Stimulated activated CD8-positive, alpha-beta memory T cell treated with anti-CD3 and anti-CD28 coated beads, Interleukin-7, amount 100 ng/mL, for 24 hours (primary cell): ENCODE measurements at places on chromosomes 4 and X.

DNA sequence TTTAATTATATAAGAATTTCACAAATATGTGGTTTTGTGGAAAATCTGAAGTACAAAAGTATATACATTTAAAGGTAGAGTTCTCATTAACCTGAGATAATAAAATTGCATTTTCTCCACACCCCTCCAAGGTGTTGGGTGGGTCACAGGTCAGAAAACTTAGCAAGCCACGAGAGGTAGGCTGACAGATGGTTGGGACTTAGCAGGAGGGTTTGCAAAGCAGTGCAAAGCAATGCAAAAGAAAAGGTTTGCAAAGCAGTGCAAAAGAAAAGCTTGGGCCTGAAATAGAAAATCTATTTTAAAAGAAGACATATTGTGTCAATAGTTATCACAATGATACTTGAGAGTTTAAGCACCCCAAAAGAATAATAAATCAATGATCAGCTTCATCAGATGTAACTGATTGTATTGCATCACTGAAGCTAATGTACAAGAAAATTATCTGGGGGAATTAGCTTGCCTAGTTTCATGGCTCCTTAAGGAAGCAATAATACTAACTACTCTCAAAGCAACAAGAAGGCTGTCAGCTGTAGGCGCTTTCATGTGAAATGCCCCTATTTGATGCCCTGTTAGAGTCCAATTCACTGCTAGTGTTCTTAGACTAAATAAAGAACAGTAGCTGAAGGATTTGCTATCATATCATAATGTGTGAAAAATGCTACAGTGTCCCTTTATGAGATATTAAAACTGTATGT lies 319.5 kb downstream of the KCNIP4 start:
- no peak for DNase-seq

GRCh38 chr4:86959588-86960500 lies 25.0 kb downstream of the AFF1 start:
- no peak for DNase-seq

- DNase-seq: no peak
Measured at GRCh38 chrX:152850465-152850864, 19.6 kb downstream of the NSDHL start.

GRCh38 chr4:32574803-32575202 lies 1854.6 kb downstream of the PCDH7 start:
- DNase-seq: no peak

DNA sequence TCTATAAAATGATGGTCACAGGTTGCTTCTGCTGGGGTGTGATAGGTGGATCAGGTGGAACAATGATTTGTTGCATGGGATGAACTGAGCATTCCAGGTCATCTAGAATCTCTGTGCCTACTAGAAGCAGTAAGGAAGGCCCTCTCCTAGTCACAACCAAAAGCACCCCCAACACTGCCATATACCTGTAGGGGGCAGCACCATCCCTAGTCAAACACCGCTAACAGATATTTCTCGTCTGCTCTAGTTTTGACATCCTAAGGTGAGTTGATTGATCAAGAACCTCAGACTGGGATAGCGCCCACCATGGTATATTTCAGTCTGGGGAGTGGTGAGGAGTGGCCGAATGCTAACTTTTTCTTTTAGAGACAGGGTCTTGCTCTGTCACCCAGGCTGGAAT lies 160.2 kb downstream of the NHS start:
- DNase-seq: peak; percentile 4

- no peak for DNase-seq
Measured at GRCh38 chr4:9735515-9735914, 45.9 kb upstream of the DRD5 start.

DNA sequence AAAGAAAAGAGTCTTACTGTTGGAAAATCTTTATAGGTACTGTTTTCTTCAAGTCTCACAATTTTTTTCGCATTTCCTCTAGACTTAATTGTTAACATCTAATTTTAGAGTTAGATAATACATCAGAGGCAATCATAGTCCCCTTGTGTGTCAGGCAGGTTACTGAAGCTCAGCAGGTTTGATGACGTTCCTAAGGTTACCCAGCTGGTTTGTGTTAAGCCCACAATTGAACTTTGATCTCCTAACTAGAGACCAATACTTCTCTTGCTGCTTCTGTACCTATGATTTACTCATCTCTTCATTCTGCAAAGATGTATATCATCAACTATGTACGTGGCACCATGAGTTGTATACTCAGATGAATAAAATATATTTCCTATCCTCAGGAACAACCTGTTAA lies 131.6 kb upstream of the STIM2 start:
- DNase-seq: no peak

- DNase-seq: no peak
Measured at GRCh38 chrX:26845056-26845455, 618.1 kb downstream of the PPP4R3C start.

GRCh38 chrX:12804655-12805054 lies 13.4 kb downstream of the PRPS2 start:
- DNase-seq: no peak

GRCh38 chr4:181007751-181008150 lies 1235.5 kb upstream of the TENM3 start:
- no peak for DNase-seq

DNA sequence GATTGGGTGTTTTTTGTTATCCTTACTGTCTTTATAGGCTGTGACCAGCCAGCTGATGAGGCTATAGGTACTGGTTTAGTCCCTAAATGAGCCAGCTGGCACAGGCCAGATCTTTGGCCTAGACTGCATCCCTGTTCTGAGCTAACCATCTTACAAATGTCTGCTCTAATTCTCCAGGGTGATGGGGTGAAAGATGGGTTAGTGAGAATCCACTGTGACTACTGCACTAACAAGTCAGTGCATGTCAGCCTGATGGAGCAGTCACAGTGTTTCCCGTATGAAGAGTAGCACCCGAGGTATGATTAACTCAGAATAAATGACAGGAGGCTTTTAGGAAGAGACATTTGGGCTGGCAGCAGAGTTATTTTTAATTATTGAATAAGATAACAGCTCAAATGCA lies 181.0 kb downstream of the DCTD start:
- no peak for DNase-seq

GRCh38 chrX:108945883-108946523 lies 209.6 kb upstream of the IRS4 start:
- DNase-seq: no peak

DNA sequence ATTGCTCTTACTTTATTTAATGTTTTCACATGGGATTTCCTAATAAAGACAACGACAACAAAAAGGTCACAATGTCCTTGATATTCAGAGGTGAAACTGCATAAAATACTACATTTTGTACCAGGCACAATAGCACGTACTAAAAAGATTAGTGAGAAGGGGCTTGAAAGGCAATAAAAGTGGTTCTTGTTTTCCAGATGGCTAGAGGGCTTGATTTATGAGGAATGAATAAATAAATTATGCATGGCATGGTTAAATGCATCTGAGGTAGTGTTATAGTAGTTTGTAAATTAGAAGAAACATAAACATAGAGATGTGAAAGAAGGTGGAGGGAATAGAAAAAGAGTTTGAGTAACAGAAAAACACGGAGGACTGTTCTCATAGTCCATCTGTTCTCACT lies 123.4 kb downstream of the CLCN5 start:
- no peak for DNase-seq

DNA sequence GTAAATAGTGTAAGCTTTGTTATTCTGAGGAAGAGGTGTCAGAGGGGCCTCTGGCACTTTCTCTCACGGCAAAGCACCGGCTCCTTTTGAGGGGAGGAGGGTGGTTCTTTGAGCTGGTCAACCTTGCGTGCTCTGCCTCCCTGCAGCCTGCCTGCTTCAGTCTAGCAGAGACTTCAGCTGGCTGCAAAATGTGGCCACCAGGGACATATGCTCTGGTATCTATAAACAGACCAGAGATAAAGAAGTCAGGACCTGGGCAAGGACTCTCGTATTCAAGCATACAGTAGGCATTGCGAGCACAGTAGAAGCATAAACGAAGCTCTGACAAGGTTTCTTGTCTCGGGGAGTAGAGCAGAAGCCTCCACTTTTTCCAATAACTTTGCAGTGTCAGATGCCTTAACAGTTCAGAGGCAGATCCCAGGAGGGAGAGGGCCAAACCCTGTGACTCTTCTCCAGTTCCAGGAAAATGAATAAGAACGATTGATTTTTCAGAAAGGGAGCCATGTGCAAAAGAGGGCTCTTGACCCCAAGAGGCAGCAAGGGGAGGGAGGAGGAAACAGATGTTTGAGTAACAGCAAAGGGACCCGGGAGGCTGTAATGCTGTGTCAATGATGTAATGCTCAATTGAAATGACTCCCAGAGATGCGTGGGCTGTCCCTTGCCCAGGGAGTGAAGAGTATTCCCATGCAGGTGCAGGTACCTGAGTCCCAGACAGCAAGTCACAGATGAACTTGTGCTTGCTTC lies 57.9 kb upstream of the TEX13D start:
- DNase-seq: no peak

DNA sequence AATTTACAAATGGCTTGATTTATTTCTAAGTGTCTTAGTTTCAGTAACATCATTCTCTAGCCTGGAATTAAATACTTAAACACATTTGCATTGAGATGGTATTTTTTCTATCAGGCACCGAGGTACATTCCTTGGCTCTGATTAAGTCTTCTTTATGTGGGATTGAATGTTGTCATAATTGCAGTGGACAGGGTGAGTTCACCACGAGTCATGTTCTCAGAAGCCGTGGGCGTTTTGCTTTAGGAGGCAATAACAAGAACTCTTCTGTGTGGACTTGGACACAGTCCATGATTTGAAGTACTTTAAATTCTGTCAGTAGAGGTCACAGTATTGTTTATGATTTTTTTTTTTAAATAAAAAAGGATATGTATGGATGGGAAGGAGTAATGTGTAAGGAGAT lies 57.1 kb upstream of the EFHC2 start:
- DNase-seq: no peak

GRCh38 chr4:154569028-154569427 lies 6.2 kb downstream of the FGB start:
- DNase-seq: no peak

- DNase-seq: no peak
Measured at GRCh38 chr4:93855926-93856325, 27.4 kb downstream of the ATOH1 start.

GRCh38 chr4:136831553-136831952 lies 700.7 kb downstream of the PCDH18 start:
- no peak for DNase-seq

GRCh38 chr4:128908735-128909134 lies 99.2 kb downstream of the JADE1 start:
- DNase-seq: no peak

DNA sequence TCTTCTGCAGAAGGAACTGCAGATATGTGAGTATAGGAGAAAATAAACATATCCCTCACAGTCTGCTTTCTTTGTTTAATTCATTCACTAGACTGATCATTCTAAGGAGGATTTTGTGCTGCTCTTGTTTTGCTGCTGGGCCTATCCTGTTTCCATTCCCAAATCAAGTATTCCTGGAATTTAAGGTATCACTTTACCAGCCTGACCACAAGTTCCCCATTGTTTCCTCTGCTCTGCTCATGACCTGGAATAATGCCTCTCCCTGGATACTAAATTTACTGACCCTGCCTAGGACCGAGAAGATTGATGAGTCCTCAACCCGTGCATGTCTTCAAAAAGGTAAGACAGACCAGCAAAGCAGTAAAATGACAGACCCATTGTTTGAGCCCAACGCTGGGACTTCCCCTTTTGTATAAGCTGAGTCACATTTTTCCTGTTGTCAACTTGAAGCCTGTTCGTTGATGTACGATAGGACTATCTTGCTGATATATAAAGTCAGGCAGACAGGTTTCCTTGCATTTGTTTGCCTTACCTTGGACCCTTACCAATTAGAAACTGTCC lies 85.5 kb upstream of the TET2 start:
- DNase-seq: no peak

- DNase-seq: no peak
Measured at GRCh38 chr4:86218746-86219473, 140.9 kb downstream of the MAPK10 start.

GRCh38 chr4:24644983-24645764 lies 60.8 kb upstream of the DHX15 start:
- DNase-seq: no peak

DNA sequence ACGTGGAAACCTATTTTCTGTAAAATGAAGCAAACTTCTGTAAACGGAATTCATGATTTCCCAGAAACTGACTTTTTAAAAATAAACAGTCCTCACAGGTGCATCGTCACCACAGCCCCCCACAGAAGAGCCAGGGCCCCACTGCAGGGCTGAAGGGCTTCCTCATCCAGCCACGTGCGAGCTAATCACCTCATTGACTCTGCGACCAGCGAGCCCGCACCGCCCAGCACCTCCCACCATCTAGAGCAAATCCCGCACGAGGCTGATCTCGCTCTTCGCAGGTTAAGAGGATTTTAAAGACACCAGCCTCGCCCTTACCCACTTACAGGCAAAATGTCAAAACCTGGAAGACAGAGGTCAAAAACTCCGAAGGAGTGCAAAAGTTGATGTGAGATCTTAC lies 14.8 kb downstream of the PPP2R3B start:
- DNase-seq: no peak

GRCh38 chr4:112513971-112514646 lies 1.9 kb downstream of the NEUROG2 start:
- no peak for DNase-seq

- DNase-seq: no peak
Measured at GRCh38 chrX:16386126-16386525, 218.8 kb downstream of the MAGEB17 start.

- DNase-seq: no peak
Measured at GRCh38 chr4:79450053-79450452, 42.0 kb upstream of the GK2 start.

- DNase-seq: no peak
Measured at GRCh38 chrX:134388161-134389109, 71.5 kb upstream of the HPRT1 start.

DNA sequence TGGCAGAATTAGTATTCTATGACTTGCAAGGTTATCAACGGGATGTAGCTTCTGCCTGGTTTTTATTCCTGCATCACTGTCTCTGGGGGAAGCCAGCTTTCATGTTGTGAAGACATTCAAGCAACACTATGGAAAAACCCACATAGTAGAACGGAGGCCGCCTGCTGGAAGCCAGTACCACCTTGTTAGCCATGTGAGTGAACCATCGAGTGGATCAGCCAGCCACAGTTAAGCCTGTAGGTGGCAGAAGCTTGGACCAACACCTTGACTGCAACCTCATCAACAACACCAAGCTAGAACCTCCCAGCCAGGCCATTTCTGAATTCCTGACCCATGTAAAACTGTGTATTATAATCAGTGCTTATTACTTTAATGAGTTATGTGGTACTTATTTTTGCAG lies 538.2 kb downstream of the KCNIP4 start:
- no peak for DNase-seq

GRCh38 chrX:52576946-52577345 lies 60.1 kb upstream of the XAGE1B start:
- no peak for DNase-seq

- peak; percentile 21 for DNase-seq
Measured at GRCh38 chrX:72094894-72095293, 36.8 kb downstream of the RTL5 start.

GRCh38 chr4:85837439-85837733 lies 362.4 kb downstream of the ARHGAP24 start:
- DNase-seq: no peak

DNA sequence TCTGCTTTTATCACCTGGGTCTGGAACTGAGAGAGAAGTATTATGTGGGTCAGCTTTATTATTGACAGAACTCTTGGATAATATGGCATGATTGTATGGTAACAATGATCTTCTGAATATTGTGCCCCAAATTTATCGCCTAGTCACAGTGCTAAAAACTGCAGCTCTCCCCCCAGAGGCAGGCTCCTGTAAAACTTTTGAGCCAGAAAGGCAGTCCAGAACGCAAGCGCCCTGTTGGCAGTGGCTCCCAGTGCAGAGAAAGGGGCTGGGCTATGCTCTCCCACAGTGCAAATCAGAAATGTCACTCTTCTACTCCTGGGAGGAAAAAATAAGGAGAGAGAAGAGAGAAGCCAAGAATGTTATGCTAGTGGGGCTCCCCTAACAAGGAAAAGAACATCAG lies 50.5 kb downstream of the HELT start:
- DNase-seq: no peak
